ENCODE measurements at places on chromosomes 2 and 18.

GRCh38 chr18:68267583-68267982, 447.3 kb downstream of the TMX3 start:
- no peak for DNase-seq

DNA sequence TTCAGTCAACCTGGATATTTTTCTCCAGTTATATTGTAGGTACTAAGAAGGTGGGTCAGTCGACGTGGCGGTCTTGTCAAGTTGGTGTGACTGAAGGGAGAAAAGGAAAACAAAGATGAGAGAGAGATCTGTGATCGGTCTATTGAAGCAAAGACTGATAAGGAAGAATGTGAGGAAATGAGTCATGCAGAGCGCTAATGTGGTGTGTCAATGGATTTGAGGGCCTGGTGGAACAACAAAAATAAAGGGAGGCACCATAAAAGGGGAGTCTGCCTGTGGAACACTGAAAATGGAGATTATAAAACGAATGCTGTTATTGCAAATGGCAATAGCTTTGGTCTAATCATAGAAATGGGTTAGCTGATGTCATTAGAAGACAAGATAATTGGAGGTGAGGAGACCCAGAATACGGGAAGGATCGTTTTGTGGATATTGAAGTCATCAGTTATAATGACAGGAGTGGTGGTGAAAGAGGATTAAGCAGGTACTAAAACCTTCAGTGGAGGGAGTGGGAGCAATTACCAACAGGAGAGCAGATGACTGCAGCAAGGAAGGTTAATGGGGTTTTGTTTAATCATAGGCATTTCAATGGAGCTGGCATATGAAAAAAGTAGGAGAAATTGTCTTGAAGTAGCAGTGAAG, 599.1 kb upstream of the FSHR start:
- DNase-seq, result no peak

DNA sequence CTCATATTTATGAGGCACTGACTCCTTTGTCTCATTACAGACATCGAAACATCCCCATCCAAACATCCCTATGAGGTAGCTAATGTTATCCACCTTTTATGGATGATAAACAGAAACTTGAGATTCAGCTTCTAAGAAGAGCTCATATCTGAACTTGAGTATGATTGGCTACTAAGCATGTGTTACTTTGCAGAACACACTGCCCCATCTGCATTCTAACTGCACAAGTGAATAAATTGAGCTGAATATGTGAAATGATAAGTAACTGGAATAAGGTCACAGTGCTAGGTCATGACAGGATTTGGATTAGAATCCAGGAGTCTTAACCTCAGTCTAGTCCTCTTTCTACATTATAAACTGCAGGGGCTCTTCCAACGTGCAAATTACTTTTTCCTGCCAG, 172.7 kb downstream of the SETBP1 start:
- DNase-seq, result no peak

DNA sequence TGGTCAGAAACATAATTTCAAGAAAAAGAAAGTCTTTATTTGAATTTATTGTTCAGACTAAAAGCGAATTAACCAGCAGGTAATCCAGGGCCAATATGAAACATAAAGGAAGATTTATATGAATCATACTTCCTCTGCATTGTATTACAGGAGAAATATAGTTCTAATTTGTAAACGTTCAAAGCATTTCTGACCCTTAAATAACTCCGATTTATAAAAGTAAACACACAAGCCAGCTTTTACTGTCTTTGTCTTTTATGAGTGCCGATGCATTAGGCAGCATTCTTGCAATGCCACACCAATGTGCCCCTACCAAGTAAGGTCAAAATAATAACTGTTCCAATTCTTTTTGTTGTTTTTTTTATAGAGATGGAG, 118.8 kb upstream of the RBBP8 start:
- no peak for DNase-seq

DNA sequence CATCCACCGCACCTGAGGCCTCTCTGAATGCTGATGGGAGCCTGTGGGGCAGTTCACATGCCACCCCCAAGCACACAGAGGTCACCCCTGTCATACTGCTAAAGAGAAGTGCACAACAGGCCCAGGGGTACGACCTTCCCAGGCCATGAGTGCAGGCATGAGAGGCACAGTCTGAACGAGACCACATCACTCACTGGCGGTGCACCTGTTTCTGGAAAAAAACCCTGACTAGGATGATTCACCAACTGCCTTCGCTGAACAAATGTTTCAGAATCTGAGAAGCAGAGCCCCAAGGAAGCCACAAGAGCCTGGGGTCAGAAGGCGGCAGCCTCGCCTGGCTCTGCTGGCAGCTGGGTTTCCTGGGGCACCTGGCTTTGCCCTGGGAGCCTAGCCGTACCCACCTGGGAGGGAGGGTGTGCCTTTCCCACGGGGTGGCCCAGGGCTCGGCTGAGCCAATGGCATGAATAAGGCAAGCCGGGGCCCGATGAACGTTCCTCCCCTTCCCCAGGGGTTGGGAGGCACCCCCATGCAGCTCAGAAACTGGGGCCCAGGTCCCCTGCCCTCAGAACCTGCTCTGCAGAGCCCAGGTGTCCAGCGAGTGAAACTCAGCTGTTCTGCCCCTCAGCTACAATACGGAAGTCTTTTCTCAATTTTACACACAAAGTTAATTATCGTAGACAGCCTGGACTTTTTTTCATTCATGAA, 73.8 kb downstream of the HDAC4 start:
- peak; percentile 52 for DNase-seq

DNA sequence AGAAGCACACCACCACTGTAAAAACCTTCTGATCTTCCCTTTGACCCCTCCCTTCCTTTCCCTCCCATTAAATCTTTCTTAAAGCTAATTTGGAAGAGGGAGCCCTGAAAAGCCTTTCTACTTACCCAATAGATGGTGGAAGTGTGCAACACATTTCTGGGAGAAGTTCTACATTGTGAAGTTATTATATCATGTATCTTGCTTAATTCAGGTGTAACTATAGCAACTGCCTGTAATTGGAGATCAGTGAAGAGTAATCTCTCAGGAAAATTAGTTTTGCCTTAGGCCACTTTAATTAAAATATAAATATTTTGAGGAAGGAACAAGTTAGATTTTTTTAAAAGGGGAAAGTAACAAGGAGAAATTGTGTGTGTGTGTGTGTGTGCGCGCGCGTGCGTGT, 266.0 kb downstream of the SH3BP4 start:
- no peak for DNase-seq

DNA sequence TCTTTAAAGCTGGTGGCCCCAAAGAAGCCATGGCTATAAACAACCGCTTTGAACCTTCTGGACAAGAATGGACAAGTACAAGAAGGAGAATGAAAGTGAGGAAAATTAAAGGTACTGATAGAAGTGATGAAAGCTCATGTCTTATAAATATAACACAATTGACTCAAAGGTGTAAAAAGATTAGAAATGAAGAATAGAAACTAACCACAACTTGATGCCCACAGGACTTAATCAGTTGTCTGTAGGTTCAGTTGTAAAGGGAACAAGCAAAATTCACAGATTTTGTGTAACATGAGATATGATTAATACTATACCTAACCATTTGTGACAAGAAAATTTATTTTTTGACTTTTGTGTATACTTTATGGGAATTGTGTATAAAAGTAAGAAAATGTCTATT, 135.7 kb downstream of the NUP35 start:
- DNase-seq, result no peak

GRCh38 chr2:239966029-239966852, 58.9 kb downstream of the NDUFA10 start:
- DNase-seq, result no peak

GRCh38 chr2:45700407-45701013, 49.0 kb downstream of the PRKCE start:
- DNase-seq, result no peak

DNA sequence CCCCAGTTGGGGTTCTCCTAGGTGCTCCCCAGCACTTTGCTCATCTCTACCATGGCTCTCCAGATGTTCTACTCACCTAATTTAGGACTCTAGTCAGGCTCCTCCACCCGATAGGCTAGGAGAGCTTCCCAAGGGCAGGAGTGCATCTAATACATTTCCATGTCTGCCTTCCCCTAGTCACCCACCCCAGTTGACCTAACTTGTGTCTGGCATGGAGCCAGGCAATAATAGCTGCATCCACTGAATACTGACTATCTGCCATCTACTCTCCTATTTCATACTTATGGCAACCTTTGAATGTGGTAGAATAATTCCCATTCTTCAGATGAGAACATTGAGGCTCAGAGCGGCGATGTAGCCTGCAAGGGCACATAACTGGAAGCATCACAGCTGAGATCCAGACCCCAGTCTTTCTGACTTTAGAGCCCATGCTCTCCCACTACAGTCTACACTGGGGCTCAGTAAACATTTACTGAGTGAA, 71.8 kb upstream of the YWHAQ start:
- DNase-seq, result no peak

DNA sequence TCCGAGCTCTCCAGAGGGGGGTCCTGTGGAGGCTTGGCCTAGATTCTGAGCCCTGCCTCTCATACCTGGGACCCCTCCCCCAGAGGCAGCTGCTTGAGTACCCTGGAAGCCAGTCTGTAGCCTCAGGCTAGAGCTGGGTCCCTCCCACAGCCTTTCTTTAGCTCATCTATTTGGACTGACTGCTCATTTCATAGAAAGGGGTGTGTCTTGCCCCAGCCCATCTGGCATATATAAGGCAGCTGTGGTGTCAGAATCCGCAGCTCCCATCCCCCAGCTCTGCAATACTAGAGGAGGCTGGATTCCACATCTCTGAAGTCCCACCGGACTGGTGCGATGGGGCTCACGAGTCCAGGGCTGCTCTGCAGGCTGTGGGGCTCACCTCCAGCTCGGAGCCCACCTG, 26.1 kb downstream of the MPHOSPH10 start:
- no peak for DNase-seq

GRCh38 chr18:60893355-60894097, 439.7 kb upstream of the CDH20 start:
- no peak for DNase-seq

GRCh38 chr2:10241641-10242430, 60.9 kb upstream of the HPCAL1 start:
- DNase-seq, result no peak

GRCh38 chr18:77081390-77081778, 51.2 kb downstream of the MBP start:
- no peak for DNase-seq

- DNase-seq, result no peak
Observed at GRCh38 chr2:77602771-77603170, 80.6 kb upstream of the LRRTM4 start.

- DNase-seq, result no peak
Observed at GRCh38 chr18:77108001-77108692, 24.4 kb downstream of the MBP start.

GRCh38 chr2:215532844-215533243, 97.0 kb upstream of the FN1 start:
- DNase-seq, result no peak

- DNase-seq, result no peak
Observed at GRCh38 chr2:3217646-3218045, 160.0 kb downstream of the EIPR1 start.

DNA sequence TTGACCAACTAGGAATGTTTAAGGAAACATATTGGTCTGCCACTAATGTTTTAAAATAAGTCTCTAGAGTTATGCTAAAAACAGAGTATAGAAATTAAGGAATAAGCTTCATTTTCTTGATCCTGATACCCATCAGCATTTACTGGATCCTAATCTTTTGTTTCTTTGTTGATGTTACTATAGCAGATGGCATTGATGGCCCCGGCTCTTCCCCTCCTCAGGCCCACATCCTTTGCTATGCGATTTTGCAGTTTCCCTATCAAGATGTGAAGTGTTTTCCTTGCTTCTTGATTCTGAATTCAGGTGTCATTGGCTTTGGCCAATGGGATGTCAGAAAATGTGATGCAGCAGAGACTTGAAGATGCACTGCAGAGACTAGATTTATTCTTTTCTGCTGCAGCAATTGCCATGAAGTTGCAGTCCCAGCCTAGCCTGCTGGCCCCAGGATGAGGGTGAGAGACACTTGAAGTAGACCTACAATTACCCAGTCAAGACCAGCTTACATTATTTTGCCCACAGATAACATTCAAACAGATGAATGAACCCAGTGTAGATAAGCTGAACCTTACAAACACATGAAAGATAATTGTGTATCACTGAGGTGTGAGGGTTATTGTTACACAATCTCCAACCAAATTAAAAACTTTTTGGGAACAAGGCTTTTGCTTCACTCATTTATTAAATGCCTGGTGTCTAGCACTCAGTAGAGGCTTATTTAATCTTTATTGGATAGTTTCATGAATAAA, 115.2 kb upstream of the ITGA4 start:
- DNase-seq, result no peak

- no peak for DNase-seq
Observed at GRCh38 chr2:182763311-182763912, 47.4 kb downstream of the DNAJC10 start.

GRCh38 chr2:235588750-235589149, 94.9 kb downstream of the AGAP1 start:
- no peak for DNase-seq

GRCh38 chr2:118089139-118089800, 999 bp downstream of the INSIG2 start:
- no peak for DNase-seq

GRCh38 chr2:227479865-227480475, 8.0 kb downstream of the AGFG1 start:
- DNase-seq, result no peak

- DNase-seq, result no peak
Observed at GRCh38 chr2:82994151-82994550, 1464.9 kb downstream of the SUCLG1 start.

GRCh38 chr2:126413079-126413478, 242.9 kb upstream of the GYPC start:
- DNase-seq, result no peak

- no peak for DNase-seq
Observed at GRCh38 chr2:26691881-26692278, 642 bp upstream of the KCNK3 start.

DNA sequence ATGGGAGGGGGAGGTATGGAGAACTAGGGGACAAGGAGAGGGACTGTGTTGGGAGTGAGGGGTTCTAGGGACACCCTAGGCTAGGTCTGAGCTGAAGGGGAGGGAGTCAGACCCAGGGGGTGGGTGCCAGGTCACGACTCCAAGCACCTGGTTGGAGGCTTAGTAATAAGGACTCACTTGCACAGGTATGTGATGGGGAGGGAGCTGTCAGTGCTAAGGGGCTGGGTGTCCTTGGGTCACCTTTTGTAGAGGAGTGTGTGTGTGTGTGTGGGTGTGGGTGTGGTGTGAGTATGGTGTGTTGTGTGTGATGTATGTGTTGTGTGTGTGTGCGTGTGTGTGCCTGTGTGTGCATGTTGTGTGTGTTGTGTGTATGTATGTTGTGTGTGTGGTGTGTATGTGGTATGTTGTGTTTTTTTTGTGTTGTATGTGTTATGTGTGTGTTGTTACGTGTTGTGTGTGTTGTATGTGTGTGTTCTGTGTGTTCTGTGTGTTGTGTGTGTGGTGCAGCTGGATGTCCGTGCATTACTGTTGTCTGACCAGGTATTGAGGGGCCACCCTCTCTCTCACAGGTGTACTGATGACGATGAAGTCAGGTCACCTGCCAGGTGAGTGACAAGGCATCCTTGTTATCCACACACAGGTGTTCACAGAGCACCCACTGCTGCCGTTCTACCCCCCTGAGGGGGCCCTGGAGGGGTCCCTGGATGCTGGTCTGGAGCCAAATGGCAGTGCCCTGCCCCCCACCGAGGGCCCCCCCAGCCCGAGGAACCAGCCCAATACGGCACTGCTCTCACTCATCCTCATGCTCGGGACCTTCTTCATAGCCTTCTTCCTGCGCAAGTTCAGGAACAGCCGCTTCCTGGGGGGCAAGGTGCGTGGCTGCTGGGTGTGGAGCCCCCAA, 9.8 kb downstream of the SLC4A3 start:
- no peak for DNase-seq
